Esophagus squamous epithelium (tissue), 5 donors: ENCODE measurements at places on chromosomes 5 and 9.

DNA sequence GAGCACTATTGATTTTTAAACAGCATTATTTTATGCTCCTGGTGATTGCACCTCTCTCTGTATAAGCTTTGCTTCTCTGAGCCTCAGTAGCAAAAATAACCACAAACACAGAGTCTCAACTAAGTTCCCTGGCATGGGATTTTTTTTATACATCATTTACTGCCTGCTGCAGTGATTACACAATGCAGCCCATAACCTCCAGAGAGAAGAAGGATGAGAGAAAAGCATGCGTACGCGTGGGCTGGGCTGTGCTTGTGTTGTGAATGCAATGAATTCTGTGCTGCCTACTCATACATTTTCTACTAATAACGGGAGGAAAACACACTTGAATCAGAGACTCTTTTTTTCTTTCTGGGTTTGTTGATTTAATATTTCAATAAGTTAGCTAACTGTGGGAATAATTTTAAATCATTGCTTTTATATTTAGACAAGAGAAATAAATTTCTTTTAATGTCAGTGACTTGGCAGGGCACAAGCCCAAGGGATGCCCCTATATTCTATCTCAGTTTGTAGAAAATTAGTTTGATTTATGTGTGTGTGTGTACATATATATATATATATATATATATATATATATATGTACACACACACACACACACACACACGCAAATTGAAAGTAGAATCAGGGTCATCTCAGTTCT lies 351.5 kb downstream of the MED10 start:
- DNase-seq, result no peak

DNA sequence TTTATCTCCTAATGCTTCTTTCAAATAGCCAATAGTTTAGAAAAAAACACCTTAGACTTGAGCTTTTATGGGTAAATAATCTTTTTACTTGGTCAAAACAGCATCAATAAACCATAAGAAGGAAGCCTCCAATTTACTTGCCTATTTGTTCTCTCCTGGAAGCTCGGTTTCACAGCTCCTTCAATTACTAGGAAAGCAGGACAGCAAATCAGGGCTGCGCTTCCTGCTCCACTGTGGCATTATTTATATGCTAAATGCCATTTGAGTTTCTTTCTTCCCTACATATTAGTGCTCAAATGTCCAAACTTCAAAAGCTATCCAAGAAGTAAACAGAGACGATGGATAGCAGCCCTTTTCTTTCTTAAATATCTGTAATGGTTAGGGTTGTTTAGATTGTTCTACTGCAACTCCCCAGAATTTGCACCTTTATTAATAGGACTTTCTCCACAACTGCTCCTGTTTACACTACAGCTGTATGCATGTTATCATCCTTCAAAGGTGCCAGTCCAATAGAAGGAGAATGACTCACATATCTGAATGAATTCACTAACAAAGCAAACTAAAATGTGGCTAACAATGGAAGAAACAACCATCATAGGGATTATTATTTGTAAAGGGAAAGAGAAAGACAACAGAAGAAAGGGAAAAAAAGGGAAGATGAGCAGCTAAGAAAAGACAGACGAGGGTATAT lies 58.7 kb downstream of the MED27 start:
- DNase-seq, result no peak

DNA sequence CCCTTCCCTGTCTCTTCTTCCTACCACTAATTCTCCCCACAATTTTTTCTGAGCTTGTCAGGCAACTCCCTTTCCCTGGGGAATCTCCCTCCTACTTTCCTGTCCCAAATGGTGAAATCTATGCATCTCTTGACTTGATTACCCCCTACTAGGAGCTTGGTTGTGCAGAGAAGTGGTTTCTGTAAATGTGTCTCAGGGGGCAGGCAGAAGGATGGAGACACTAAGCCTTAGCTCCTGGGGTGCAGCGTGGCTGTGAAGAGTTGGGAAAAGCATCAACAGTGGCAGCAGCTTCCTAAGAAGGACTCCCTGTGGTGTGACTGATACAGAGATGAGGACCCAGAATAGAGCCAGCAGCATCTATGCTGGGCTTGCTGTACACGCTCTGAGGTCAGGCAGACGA lies 62.3 kb downstream of the NRG2 start:
- DNase-seq, result no peak

GRCh38 chr9:18173923-18174322 lies 300.0 kb upstream of the ADAMTSL1 start:
- no peak for DNase-seq

DNA sequence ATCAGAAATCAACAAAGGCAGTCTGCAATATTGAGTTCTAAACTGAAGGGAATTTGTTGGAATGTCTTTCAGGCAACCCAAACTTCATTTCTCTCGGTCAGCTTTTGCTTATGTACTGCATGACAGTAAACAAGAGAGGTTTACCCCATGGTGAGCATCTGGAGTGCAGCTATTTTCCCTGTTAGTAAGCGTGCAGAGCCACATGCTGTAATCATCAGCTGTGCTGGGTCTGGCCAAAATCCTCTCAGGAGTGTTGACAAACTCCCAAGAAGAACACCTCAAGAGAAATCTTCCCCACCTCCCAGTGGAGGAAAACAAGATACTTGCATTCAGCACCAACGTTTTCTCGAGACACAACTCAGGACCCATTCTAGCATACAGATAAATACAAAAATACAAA lies 83.6 kb upstream of the ADAMTSL1 start:
- DNase-seq, result no peak

- no peak for DNase-seq
Measured at GRCh38 chr5:23506329-23507236, 826 bp upstream of the PRDM9 start.

DNA sequence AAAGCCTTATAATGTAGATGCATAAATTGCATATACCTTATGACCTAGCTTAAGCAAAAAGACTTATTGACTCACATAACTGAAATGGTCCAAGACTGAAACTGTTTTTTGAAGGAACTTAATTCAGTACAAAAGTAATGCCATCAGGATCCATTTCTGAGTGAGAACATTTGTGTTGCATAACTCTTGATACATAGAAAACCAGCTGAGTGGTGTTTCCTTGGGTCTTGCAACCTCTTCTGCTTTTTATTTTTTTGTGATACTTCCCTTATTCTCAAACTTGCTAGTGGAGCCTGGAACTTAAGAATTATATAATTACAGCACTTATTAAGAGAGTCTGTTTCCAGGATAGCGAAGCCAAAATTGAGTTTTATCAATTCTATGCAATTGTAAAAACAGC lies 272.0 kb downstream of the MAN2A1 start:
- DNase-seq, result no peak

GRCh38 chr5:59779453-59779852 lies 114.1 kb downstream of the PDE4D start:
- DNase-seq, result no peak

GRCh38 chr9:29078063-29078666 lies 1504.9 kb upstream of the C9orf72 start:
- DNase-seq, result no peak

- no peak for DNase-seq
Measured at GRCh38 chr5:117982691-117983090, 1005.7 kb downstream of the DTWD2 start.
